ENCODE measurements at places on chromosomes 1 and 21.

DNA sequence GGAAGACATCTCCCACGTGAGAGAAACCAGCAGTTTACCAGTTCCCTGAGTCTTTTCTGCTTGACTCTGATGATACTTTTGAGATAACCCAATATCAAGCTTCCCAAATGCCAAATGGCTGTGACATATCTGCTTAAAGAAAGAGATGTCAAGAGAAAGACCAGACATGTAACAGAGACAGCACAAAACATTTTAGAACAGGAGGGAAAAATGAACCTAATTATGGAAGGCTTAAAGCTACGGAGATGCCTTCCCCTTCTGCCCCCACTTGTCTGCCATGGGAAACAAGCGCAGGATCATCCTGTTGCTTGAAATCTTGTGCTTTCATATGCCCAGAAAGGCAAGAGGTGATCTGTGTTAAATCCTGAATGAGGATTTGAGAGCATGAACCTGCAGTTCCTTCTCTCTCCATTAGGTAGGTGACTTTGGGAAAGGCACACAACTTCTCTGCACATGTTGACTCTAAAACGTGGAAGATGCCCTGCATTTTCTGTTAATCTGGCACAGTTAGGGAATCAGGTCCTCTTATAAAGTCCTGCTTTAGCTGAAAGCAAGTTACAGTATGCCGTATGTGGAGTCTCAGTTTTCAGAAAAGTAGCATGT, 46.7 kb upstream of the MTR start:
- DNase-seq: no peak

DNA sequence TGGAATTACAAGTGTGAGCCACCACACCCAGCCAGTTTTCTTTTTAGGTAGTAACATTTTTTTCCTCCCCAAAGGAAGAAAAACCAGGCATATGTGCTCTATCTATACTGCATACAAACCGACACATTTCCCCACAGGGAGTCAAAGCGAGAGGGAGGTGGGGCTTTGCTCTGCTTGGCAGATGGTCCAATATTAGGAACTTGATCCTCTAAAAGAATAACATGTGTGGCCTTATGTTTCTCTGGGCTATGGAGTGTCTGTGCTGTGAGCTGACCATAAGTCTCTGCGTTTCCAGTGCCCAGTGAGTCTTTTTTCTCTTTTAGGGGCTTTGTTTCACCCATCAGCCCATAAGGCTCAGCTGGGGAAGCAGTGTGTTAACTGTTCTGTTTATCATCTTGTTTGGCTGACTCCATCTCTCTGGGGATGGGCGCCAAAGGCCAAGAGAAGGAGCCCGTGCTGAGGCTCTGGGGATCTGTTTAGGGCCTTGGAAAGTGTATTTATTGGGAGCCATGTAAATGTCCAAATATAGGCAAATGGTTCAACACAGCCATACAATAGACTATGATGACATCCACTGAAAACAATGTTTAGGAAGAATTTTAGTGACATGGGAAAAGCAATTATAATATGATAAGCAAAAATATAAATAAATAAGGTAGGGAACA, 20.2 kb downstream of the LMOD1 start:
- DNase-seq: no peak

DNA sequence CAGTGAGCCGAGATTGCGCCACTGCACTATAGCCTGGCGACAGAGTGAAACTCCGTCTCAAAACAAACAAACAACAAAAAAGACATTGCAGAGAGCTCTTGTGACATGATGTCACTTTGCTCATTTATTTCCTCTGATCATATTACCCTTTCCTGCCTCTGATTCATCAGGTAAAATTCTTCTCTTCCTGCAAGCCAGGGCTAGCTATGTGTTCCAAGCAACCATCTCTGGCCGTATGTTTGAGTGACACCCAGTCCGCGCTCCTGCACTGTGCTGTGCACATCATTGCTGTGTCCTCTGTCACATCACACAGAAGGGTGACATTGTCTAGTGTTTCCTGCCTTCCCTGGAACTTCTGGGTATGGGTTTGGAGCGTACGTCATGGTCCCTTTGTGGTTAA, 251.3 kb downstream of the PCP4 start:
- DNase-seq: no peak

GRCh38 chr21:20998456-20998789, 214 bp downstream of the NCAM2 start:
- no peak for DNase-seq

DNA sequence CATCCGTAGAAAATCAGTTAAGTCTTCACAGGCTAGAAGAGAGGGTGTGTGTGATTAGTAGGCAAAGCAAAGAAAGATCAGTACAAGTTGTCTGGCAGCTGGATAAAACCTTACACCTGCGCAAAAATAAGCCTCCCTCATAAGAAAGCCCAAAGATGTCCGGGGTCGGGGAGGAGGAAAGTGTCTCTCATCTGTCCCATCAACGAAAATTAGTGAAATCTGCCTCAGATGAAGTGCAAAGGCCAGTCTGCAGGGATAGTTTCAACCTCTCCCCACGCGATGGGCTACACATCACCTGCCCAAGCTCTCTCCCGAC, 333.9 kb downstream of the SRGAP2C start:
- no peak for DNase-seq

DNA sequence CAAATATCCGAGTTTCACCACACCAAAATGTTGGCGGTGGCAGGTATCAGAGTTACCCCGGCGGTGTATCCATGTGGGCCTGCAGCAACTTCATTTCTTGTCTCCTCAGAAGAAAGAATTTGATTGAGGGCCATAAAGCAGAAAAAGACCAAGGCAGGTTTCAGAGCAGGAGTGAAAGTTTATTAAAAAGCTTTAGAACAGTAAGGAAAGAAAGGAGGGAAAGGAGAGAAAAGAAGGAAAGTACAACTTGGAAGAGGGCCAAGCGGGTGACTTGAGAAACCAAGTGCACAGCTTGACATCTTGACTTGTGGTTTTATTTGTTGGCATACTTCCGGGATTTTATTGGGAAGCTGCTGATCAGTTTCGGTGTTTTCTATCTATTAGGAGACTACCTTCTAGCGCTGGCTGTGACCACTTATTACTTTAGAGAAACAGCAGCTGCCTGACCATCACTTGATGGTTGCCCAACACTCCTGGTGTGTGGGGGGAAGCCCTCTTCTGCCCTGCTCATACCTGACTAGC, 75.5 kb upstream of the RAB3GAP2 start:
- DNase-seq: no peak

DNA sequence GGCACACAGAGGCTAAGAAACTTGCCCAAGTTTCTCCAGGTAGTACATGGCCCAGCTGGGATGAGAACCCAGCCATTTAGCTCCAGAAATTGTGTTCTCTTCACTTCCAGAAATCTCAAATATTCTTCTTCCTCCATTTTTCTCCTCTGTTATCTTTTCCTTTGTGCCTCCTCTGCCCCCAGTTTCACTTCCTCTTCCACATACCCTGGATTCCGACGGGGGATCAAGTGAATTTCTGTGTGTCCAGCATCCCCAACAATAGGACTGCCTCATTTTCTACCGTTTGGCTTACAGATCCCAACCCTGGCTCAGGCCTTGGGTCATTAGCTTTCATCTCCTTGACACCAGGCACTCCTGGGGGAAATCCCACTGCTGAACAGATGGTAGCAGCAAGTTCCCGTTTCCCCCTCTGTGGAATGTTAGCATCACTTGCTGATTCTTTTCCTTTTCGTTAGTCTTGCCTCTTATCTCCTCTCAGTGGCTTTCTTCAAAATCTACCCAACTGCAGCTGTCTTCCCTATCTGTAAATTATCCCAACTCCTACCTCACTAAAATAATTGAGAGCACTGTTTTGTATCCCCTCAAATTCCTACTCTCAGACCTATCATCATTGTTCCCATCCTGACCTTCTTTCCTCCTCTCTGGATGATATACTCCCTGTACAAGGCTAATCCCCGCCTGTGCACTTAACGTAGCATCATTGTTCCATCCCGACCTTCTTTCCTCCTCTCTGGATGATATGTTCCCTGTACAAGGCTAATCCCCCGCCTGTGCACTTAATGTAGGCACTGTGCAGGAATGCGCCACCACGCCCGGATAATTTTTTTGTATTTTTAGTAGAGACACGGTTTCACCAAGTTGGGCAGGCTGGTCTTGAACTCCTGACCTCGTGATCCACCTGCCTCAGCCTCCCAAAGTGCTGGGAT, 36.5 kb downstream of the SCCPDH start:
- DNase-seq: no peak

- no peak for DNase-seq
Observed at GRCh38 chr1:118949315-118949714, 38.8 kb downstream of the TBX15 start.

DNA sequence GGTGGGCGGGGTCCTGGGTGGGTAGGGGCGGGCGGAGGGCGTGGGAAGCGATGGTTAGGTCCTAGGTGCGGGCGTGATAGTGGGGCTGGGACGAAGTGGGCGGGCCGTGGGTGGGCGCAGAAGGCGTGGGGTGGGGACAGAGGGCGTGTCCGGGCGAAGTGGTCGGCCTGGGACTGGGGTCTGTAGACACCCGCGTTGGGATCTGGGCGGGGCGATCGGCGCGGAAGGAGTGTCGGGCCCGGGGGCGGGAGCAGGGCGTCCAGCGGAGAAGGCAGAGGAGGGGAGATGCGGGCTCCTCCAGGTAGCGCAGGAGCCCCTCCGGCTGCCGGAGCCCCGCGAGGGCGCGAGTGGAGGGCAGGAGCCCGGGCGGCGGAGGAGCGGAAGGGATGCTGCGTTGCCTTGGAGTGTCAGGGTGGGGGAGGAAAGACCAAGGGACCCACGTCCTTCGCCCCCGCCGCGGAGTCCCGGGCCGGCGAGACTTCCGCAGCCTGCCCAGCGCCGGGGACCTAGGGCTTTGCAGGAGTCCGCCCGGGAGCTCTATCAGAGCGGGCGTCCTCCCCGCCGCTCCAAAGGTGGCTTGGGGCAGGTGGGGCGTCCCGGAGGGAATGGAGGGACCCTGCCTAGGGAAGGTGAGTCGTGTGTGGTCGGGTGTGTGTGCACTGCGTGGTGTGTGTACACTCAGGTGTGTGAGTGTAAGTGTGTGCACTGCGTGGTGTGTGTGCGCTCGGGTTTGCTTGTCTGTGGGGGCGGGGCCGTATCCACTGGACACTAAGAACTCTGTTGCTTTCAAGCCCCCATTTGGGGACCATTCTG, 27.0 kb upstream of the PRSS38 start:
- DNase-seq: no peak
